ENCODE measurements at places on chromosomes 11 and 22.

DNA sequence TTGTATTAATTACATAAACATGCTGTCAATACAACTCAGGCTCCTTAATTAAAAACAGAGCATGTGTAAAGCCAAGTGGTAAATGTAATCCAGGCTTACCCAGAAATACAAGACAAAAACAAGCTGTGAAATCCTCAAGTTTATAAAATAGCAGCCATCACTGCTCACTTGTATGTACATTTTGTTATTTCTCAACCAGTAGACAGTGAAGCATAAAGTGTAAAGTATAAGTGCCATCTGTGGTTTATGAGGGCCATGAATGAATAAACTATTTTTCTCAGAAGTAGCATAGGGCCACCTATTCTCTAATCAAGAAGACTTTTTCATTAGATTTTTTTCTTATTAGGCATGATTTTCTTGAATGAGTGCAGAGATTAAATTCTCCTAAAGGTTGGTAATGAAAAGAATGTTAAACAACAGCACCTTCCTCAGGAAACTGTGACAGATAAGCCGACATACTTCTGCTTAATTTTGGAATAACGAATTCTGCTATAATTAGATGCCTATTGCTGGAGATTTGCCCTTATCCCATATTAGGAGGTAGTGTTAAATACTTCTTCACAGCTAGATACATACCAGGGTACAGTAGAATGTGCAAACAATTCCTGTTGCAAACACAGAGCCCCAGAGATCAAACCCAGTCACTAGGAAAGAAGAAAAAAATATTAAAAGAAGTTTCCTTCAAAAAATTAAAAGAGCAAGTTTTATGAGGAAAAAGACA lies 13.0 kb downstream of the SLC5A12 start:
- no peak for DNase-seq

DNA sequence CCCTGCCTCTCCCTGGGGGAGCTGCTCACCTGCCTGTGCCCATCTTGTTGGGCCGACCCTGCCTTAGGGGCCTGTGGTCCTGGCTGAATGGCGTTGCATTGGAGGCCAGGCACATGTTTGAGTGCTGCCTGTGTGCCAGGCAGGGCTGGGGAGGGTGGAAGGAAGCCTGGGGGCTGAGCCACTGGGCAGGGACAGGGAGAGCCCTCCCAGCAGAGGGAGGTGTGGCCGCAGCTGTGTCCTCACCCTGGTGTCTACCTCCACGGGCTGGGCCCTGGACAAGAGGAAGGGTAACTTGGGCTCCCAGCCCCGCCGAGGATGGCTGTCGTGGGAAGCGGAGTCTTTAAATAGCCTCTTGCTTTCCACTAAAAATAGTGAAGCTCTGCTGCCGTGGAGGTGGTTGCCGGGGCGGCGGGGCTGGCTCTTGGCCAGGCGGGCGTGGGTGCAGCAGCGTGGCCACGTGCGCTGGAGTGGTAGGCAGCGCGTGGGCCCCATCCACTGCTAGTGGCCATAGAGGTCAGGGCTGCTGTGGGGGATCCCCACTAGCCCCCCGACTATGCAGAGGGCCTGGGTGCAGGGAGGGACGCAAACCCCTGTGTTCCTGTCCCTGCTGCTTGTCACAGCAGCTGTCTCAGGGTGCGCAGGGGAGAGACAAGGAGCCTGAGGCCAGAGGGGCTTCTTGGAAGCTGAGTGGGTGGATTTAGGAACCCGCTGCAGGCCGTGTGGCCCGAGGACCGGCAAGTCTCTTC lies 6.2 kb downstream of the ZDHHC8 start:
- no peak for DNase-seq

- no peak for DNase-seq
These were observed 35.3 kb downstream of the IGF2 start for GRCh38 chr11:2103668-2104523.

- DNase-seq: no peak
These were observed 418.8 kb upstream of the LUZP2 start for GRCh38 chr11:24078018-24078417.

DNA sequence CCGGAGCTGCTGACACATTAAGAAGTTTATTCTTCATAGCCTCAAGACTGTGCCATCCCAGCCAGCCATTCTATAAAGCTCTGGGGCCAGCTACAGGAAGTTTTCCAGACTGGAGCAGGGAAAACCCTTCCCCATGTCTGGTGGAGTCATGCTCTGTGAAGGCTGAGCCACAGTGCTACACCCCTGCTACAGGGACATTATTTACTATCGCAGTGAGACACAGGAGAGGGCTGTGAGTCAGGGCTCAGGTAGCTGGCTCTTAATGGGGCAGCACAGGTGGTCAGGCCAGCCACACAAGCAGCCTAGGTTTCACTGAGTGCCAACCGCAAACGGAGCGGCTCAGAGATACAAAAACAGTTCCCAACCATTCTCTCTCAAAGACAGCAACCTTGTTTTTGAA lies 12.1 kb downstream of the HPS4 start:
- DNase-seq: no peak

Data from stimulated activated CD8-positive, alpha-beta memory T cell treated with anti-CD3 and anti-CD28 coated beads, Interleukin-15, amount 100 ng/mL, for 1 hour (primary cell).